MV-4-11 (cell line): ENCODE measurements at places on chromosomes 6 and 20.

- no peak for DNase-seq
Observed at GRCh38 chr6:154590756-154591155, 80.3 kb upstream of the CNKSR3 start.

- DNase-seq: no peak
Observed at GRCh38 chr20:7974785-7975435, 34.7 kb upstream of the HAO1 start.

GRCh38 chr6:135994857-135995544 lies 143.5 kb downstream of the PDE7B start:
- DNase-seq: peak; percentile 90

GRCh38 chr6:144873623-144874378 lies 588.7 kb downstream of the UTRN start:
- no peak for DNase-seq

- no peak for DNase-seq
Observed at GRCh38 chr20:53331151-53331973, 262.3 kb downstream of the ZNF217 start.
